ENCODE measurements at places on chromosomes 4 and X.
A peak's percentile ranks its signal among the peaks of the same experiment; 100 is the strongest.

DNA sequence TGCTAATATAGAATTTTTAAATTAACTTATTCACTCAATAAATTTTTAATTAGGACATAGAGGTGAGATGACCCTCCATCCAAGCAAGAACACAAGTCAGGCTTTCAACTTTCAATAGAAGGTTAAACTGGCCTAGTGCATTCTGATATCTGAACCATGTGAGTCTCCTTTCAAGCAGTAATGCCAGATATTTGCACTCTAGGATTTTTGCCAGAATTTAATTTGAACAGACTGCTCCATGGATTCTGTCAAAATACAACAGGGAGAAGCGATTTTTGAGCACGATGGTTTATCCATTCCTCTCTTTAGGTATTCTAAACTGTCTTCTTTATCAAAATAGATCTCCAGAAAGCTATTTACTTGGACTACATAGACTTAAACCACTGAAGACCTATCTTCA, 72.0 kb upstream of the DCLK2 start:
- peak; percentile 73 for DNase-seq

- no peak for DNase-seq
Measured at GRCh38 chr4:3077796-3078195, 3.3 kb downstream of the HTT start.

DNA sequence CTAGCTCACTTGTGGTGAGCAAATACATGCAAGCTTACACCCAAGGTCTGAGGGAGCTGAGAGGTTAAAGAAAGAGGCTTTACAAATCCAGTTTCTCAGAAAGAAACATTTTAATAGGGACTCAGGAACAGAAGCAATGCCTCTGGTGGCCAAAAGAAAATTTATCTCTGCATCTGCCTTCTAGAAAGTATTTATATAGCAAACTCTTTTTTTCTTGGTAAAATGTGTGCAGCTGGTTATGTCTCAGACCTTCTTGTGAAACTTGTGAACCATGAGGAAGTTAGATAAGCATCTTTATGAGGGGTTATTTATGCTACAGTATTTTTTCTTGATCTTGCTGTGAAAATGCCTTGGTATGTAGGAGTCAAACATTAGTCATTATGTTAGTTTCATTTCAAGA, 48.5 kb upstream of the CYSLTR1 start:
- DNase-seq = no peak

- DNase-seq = no peak
Measured at GRCh38 chr4:143643399-143643798, 57.1 kb downstream of the FREM3 start.

GRCh38 chrX:140064993-140065392, 99.7 kb upstream of the CXorf66 start:
- DNase-seq = no peak

DNA sequence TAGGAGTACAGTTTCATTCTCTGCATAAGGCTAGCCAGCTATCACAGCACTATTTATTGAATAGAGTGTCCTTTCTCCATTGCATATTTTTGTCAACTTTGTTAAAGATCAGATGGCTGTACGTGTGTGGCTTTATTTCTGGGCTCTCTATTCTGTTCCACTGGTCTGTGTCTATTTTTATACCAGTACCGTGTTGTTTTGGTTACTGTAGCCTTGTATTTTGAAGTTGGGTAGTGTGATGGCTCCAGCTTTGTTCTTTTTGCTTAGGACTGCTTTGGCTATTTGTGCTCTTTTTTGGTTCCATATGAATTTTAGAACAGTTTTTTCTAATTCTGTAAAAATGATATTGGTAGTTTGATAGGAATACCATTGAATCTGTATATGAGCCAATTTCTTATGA, 182.1 kb upstream of the DIAPH2 start:
- DNase-seq = no peak

DNA sequence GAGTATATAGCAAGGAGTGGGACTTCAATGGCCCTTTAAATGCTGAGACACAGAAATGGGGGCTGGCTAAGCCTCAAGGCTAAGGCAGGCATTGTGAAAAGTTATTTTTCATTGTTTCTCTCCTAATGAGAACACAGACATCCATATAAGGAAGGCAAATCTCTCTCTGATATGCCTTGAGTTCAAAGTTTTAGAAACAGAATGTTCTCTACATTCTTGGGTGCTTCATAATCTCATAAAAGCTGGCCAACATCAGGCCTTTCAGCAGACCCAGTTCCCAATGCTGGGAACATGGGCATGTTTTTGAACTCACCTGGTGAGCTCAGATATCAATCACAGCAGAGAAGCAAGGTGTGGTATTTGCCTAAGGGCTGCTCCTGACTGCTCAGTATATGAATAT, 19.4 kb upstream of the RAB40A start:
- peak; percentile 13 for DNase-seq

- DNase-seq = no peak
Measured at GRCh38 chr4:176874721-176875445, 82.2 kb upstream of the VEGFC start.

GRCh38 chr4:114694770-114695169, 96.2 kb downstream of the UGT8 start:
- peak; percentile 49 for DNase-seq

DNA sequence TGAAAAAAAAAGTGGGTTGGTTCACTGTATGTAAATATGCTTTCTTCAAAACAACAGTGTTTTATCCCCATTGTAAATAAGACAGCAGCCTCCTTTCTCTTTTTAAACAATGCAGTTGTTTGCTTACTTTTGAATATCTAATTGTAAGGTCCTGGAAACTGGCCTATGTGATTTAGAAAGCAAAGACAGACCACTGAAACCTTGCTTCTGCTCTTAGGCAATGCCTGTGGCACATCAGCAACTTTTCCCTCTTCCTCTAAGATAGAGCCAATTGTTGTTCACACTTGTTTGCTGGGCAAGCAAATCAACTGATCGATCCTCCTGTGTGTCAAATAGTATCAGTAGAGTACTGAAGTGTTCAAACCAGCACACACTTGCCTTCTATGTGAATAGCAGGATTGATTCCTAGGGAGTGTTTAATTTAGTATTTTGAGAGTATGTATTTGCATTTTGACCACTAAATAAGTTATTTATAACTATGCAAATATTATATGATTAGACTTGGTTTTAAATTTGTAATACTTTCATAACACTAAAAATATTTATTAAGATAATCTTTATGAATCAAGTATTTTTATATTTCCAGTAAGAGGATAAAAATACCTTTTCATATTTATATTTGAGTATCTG, 55.4 kb upstream of the GRPR start:
- DNase-seq = no peak

Data from astrocyte of the hippocampus (primary cell).